ENCODE measurements at places on chromosomes 11 and 22. TPM values are rescaled to one million over a fixed set of nuclear protein-coding genes. Genes with fewer than 3 reads are reported as not detected.

DNA sequence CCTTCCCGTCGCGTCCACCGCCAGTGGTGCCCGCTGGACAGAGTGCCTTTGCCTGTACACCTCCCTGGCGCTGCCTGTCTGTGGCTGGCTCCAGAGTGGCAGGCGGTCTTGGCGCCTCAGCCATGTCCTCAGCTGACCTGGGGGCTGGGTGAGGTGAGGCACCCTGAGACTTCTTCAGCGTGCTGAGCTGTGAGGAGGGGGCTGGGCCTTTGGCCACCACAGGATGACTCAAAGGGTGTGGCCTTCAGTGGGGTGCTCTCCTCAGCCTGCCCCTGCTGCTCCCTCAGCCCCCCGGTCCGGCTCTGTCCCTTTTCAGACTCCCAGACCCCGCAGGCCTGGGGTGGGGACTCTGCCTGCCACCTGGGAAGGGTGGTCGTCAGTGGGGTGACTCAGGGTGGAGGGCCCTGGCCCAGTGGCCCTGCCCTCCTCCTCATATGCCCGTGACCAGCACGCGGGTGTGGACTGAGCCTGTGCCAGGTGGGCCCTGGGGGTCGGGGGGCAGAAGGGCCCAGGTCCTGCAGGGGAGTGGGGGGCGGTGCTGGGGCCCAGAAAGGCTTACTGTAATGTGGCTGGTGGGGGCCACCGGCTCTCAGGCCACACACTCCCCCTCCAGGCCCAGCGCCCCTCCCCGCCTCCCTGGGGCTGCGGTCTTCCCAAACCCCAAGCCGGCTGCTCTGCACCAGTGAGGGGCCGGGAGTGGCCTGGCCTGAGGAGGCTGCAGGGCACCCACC lies 15.9 kb downstream of the CRELD2 start:
- no peak for DNase-seq

- no peak for DNase-seq
These were observed 453.6 kb downstream of the MN1 start for GRCh38 chr22:27347951-27348350.

GRCh38 chr11:111408789-111409727 lies 30.0 kb upstream of the POU2AF1 start:
- no peak for DNase-seq

DNA sequence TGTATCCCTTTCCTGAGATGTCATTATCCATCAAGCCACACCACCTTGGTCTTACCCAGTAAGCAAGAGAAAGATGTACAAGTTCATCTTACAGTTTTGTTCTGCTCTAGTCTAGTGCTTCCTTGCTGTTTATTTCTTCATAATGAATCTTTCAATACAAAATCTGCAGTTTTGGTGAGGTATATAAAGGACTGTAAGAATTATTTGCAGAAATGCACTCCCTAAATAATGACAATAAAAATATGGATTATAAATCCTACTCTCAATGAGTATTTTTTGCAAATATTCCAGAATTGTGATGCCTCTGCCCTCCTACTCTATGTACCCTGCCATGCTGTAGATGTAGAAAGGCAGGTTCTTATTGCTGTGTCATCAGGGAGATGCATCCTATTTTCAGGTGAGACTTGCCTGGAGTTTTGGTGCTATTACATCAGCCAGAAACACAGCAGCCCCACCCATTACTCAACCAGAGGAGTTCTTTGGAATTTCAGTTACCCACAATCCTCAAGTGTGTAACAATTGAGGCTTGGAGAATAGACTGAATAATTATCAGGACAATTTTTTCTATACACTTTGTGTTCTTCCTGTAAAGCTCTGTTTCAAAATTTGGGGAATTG lies at the start of gene OR10S1:
TSS of gene OR10S1 (minus strand) at position 51 of the 617 bp plus-strand sequence. CDS start 117 bp downstream, outside the sequence.
- DNase-seq: no peak

DNA sequence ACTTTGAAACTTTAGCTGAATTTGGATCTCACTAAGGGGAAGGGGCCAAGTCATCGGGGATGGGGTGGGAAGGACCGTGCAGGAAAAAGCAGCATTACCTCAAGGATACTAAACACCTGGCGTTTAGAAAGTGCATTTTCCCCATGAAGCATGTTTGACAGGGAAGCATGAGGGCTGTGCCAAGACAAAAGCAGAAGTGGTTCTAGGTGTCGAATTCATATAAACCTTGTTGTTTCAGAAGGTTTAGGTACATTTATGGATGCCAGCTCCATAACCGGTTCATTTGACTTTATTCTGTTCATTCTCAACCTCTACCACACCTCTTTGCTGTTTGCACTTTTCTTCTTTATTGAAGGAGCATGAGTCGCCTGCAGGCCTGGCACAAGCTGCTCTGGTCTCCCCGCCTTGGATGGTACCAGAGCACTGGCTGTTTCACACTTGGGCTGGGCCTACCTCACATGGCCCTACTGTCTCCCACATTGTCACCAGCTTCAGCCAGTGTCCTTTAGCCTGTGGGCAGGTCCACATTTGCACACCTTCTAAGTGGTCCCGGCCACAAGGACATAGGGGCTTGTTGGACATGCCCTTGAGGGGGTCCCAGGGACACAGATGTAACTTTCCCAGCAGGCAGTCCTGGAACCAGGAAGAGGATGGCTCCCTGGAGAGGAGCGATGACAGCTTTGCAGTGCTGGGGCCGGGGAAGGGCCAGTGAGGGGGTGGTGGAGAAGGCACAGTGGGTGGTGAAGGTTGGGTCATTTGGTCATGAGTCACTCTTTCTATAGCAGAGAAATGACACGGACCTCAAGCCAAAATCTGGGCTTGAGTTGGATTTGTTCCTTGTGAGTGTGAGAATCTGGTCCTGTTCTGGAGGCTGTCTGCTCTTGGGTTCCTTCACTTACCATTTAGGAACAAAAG lies 3.2 kb upstream of the ST14 start:
- DNase-seq: no peak

Gene SCGB1D2
- not detected for total RNA-seq
